Activated naive CD4-positive, alpha-beta T cell treated with anti-CD3 and anti-CD28 coated beads for 36 hours (primary cell): ENCODE measurements at places on chromosomes 7 and 10.

GRCh38 chr7:104873401-104873800, 140.6 kb upstream of the KMT2E start:
- no peak for DNase-seq

GRCh38 chr10:79063071-79063491, 5.7 kb upstream of the ZMIZ1 start:
- no peak for DNase-seq

DNA sequence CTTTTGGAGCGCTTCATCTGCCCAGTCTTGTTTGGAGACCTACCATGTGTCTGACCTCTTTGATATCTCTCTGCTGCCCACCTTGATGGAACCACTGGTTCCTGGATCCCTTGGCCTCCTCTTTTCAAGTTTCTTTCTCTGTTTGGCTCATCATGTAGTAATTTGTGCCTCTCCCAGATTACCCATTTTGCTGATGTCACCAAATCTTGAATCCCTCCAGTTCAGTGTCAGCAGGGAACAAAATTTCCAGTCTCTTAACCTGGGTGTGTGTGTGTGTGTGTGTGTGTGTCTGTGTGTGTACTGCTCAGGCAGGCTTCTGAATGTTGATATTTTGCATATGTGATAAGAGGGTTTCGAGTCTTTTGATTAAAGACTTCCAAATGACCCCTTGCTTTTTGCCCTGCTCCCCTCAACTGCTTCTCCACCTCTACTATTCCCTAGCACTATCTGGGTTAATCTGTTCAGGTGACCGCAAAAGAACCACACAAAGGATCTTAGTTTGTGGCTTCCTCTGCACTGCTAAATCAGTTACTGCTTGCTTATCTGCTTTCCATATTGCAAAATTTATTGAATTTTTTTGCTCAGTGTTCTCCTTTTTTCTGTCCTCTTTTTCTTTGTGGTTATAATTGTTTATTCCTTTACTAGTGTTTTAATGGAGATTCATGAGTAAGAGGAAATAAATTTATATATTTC, 25.7 kb downstream of the MYO3A start:
- DNase-seq: no peak

- DNase-seq: no peak
Observed at GRCh38 chr7:107592361-107593024, 12.4 kb downstream of the BCAP29 start.

GRCh38 chr7:5750031-5750653, 31.3 kb downstream of the RNF216 start:
- no peak for DNase-seq
